ENCODE measurements at places on chromosomes 2 and 18.

GRCh38 chr2:233832869-233833311 lies 21.4 kb downstream of the HJURP start:
- DNase-seq, result no peak

- DNase-seq, result no peak
Measured at GRCh38 chr2:128689971-128690370, 371.3 kb upstream of the HS6ST1 start.

- DNase-seq, result no peak
Measured at GRCh38 chr18:36564841-36565240, 264.0 kb downstream of the TPGS2 start.

DNA sequence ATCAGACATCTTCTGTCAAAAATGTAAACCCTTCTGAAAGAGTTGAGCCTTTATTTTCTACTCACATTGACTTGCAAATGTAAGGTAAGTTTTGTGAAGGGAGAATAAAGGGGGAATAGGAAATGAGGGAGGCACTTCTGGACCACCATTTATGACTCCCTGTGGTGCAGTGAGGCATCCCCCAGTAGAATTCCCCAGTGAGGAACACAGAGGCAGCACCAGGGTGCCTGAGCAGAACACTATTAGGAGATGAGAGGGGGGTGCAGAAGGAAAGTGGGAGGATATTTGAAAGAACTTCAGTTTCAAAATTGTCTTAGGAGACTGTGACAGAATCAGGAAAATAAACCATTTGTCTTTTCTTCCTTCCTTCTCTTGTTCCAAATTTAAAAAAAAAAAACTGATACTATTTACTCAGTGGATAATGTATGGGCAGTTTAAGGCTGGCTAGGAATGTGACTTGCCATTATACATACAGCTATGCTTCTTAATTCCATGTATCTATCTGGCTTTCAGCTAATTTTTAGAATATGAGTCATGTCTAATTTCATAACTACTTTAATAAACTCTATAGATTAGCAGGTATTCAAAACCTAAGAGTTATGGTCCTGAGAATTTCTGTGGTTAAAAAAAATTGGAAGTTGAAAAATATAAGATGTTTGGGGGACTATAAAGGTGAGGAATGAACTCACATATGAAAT lies 478.1 kb upstream of the CHAC2 start:
- no peak for DNase-seq

DNA sequence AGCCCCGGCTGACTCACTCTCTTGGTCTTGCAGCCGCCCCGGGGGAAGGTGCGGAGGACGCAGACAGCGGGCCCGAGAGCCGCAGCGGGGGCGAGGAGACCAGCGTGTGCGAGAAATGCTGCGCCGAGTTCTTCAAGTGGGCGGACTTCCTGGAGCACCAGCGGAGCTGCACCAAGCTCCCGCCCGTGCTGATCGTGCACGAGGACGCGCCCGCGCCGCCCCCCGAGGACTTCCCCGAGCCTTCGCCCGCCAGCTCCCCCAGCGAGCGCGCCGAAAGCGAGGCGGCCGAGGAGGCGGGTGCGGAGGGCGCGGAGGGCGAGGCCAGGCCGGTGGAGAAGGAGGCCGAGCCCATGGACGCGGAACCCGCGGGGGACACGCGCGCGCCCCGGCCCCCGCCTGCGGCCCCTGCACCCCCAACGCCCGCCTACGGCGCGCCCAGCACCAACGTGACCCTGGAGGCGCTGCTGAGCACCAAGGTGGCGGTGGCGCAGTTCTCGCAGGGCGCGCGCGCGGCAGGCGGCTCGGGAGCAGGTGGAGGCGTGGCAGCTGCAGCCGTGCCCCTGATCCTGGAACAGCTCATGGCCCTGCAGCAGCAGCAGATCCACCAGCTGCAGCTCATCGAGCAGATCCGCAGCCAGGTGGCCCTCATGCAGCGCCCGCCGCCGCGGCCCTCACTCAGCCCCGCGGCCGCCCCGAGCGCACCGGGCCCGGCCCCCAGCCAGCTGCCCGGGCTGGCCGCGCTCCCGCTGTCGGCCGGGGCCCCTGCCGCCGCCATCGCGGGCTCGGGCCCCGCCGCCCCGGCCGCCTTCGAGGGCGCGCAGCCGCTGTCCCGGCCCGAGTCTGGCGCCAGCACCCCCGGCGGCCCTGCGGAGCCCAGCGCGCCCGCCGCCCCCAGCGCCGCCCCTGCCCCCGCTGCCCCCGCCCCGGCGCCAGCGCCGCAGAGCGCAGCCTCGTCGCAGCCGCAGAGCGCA lies 12.7 kb downstream of the SALL3 start:
- DNase-seq, result no peak

Data from substantia nigra (tissue), 51 donors.